ENCODE measurements at places on chromosomes 11 and 22. TPM values are rescaled to one million over a fixed set of nuclear protein-coding genes. Genes with fewer than 3 reads are reported as not detected.

The TRIM49 gene
- not detected for polyA plus RNA-seq

The LDHAL6A gene
- polyA plus RNA-seq: 0.67 TPM

The TCN1 gene
- not detected for polyA plus RNA-seq

The IL17REL gene
- polyA plus RNA-seq: not detected

The FAM227A gene
- polyA plus RNA-seq: 0.62 TPM

The NPAS4 gene
- 0.14 TPM for polyA plus RNA-seq

The OR10D3 gene
- not detected for polyA plus RNA-seq

The MS4A6E gene
- not detected for polyA plus RNA-seq

The LGR4 gene
- polyA plus RNA-seq: 25.5 TPM

The C11orf98 gene
- 35.8 TPM for polyA plus RNA-seq

The TTC28 gene
- 19.0 TPM for polyA plus RNA-seq

The SCGB2A2 gene
- polyA plus RNA-seq: 0.38 TPM

The MS4A15 gene
- polyA plus RNA-seq: not detected

The AMBRA1 gene
- polyA plus RNA-seq: 13.3 TPM

The SHANK3 gene
- 13.3 TPM for polyA plus RNA-seq

The CTSW gene
- 1.3 TPM for polyA plus RNA-seq

The GVQW3 gene
- polyA plus RNA-seq: 2.7 TPM

The CCDC73 gene
- not detected for polyA plus RNA-seq

The MAML2 gene
- 5.6 TPM for polyA plus RNA-seq

The NCAM1 gene
- polyA plus RNA-seq: 134 TPM

The KIF18A gene
- polyA plus RNA-seq: 5.7 TPM

The DDI1 gene
- not detected for polyA plus RNA-seq

The BAIAP2L2 gene
- 0.71 TPM for polyA plus RNA-seq

The PAMR1 gene
- 11.5 TPM for polyA plus RNA-seq

The CBX7 gene
- polyA plus RNA-seq: 3.9 TPM

The DBX1 gene
- 6.3 TPM for polyA plus RNA-seq

The KDM4E gene
- polyA plus RNA-seq: 0.15 TPM

The CNTN5 gene
- polyA plus RNA-seq: 5.7 TPM

The PLEKHB1 gene
- polyA plus RNA-seq: 3.6 TPM

The KLHL35 gene
- polyA plus RNA-seq: 6.2 TPM
